Breast epithelium (tissue), 4 donors: ENCODE measurements at places on chromosomes 13 and 19.
A peak's percentile ranks its signal among the peaks of the same experiment; 100 is the strongest.

- no peaks in the 10 kb centered on the region for H3K27me3 ChIP-seq
- no peak for DNase-seq
- H3K27ac ChIP-seq, result no peak overlapping the region
- H3K36me3 ChIP-seq, result no peaks in the 10 kb centered on the region
- H3K4me3 ChIP-seq, result no peak overlapping the region
These were observed 8.2 kb downstream of the SMIM24 start for GRCh38 chr19:3471954-3472655.

GRCh38 chr19:11324079-11324661 is 15.3 kb downstream of the RAB3D start:
- H3K27ac ChIP-seq, result peak overlapping the region; percentile 74
- DNase-seq, result peak; percentile 66
- H3K4me1 ChIP-seq, result peaks cover 15% of the 10 kb centered on the region
- H3K36me3 ChIP-seq, result no peaks in the 10 kb centered on the region
- H3K4me3 ChIP-seq, result no peak overlapping the region

- H3K4me1 ChIP-seq, result no peaks in the 10 kb centered on the region
- H3K4me3 ChIP-seq, result no peak overlapping the region
- no peak overlapping the region for H3K27ac ChIP-seq
- DNase-seq, result no peak
- H3K36me3 ChIP-seq, result no peaks in the 10 kb centered on the region
- H3K27me3 ChIP-seq, result no peaks in the 10 kb centered on the region
These were observed 133.7 kb upstream of the MCF2L start for GRCh38 chr13:112835344-112835743.

GRCh38 chr19:35350591-35350990 is 2.9 kb downstream of the FFAR1 start:
- DNase-seq, result no peak
- no peaks in the 10 kb centered on the region for H3K27me3 ChIP-seq
- H3K4me3 ChIP-seq, result no peak overlapping the region

GRCh38 chr19:9156304-9156703 is 16.1 kb downstream of the ZNF317 start:
- H3K27me3 ChIP-seq, result no peaks in the 10 kb centered on the region
- no peak for DNase-seq
- no peak overlapping the region for H3K4me3 ChIP-seq
- H3K4me1 ChIP-seq, result no peaks in the 10 kb centered on the region
- H3K36me3 ChIP-seq, result peaks cover 12% of the 10 kb centered on the region
- no peak overlapping the region for H3K27ac ChIP-seq

DNA sequence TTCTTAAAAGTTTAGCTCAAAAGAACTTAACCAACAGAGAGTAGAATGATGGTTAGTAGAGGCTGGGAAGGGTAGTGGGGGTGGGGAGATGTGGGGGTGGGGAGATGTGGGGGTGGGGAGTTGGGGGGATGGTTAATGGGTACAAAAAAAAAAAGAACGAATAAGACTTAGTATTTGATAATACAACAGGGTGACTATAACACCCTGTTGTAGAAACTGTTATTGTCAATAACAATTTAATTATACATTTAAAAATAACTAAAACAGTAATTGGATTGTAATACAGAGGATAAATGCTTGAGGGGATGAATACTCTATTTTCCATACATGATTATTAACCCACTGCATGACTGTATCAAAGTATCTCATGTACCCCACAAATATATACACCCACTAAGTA is 91.1 kb downstream of the ZC3H13 start:
- DNase-seq, result no peak
- H3K4me3 ChIP-seq, result no peak overlapping the region
- no peaks in the 10 kb centered on the region for H3K27me3 ChIP-seq
- peaks cover 12% of the 10 kb centered on the region for H3K36me3 ChIP-seq
- H3K4me1 ChIP-seq, result no peaks in the 10 kb centered on the region
- H3K27ac ChIP-seq, result no peak overlapping the region
